Choroid plexus epithelial cell (primary cell): ENCODE measurements at places on chromosomes 1 and 21.
A peak's percentile ranks its signal among the peaks of the same experiment; 100 is the strongest.

- DNase-seq, result no peak
Observed at GRCh38 chr1:154288661-154289060, 16.2 kb downstream of the HAX1 start.

DNA sequence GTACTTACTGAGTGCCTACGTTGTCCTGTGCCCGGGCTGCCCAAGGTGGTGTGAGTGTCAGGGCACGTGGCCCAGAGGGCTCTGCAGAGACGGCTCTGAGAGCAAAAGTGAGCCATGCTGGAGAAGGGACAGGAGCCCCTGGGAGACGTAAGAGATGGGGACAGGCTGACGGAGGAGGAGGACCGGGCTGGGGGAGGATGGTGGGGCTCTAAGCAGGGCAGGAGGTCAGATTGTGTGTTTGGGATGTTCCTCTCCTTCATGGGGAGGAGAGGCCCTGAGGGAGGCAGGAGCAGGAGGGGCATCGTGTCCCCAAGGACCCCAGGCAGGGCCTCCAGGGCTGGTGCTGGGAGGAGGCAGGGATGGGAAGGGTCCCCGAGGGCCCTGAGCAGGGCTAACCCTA lies 158.9 kb downstream of the PCBP3 start:
- DNase-seq, result no peak

- DNase-seq, result peak; percentile 41
Observed at GRCh38 chr1:208047975-208048374, 137.1 kb upstream of the CD34 start.

DNA sequence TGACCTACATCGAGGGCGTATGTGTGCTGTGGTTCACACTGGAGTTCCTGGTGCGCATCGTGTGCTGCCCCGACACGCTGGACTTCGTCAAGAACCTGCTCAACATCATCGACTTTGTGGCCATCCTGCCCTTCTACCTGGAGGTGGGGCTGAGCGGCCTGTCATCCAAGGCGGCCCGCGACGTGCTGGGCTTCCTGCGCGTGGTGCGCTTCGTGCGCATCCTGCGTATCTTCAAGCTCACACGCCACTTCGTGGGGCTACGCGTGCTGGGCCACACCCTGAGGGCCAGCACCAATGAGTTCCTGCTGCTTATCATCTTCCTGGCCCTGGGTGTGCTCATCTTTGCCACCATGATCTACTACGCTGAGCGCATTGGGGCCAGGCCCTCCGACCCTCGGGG lies 13.0 kb downstream of the KCNC4 start:
- DNase-seq, result no peak

DNA sequence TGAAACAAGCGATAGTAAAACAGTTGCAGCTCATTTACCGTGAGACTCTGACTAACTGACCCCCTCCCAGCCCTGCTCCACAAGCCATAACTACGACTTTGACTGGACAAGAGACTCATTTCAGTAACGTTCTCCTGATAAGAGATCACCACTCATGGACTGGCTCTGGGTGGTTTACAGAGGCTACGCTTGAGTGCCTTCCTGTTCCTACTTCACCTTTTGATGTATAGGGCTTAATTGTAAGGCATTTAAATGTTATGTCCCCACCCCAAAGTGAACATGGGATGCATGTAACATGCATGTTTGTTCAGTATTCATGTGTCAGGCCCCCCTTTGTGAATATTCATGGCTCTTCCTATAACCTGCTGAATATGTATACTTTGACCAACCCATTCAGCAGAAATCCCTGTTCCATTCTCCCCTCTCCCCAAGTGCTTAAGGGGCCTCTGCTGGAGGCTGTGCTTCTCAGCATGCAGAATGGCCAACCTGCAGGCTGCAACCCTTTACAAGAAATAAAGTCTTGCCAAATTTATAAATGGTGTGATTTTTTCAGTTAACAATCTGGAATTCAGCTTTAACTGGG lies 50.7 kb upstream of the SPOCD1 start:
- no peak for DNase-seq

- no peak for DNase-seq
Observed at GRCh38 chr1:223759273-223759672, 46.9 kb downstream of the CAPN2 start.

DNA sequence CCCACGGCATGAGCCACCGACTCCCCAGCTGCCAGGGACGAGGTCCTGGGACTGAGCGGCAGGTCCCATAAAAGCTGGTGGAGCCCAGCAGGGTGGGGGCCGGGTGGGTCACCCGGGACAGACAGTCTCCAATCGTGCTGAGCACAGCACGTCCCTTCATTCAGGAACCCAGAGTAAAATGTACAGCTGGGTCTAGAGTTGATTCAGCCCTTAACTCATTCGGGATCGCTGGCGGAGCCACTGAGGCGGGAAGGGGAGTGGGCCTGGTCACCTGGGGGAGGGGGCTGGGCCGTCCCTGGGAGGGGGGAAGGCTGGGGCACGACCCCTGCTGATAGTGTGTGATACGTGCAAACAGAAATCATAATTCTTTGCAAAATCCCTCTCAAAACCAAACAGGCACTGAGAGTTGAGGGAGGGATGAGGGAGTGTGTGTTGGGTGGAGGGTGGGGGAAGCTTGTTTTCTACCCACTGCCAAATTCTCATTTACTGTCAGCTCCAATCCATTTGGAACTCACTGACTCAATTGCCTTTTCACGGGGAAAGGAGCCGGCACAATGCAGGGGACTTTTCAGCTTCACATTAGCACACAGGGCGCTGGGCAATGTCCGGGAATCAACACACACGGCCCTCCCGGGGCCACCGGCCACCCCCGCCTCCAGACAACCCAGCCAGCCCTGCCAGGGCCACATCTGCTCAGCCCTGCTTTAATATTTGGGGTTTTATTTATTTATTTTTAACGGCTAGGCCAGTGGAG lies 13.8 kb downstream of the CASZ1 start:
- DNase-seq, result no peak

DNA sequence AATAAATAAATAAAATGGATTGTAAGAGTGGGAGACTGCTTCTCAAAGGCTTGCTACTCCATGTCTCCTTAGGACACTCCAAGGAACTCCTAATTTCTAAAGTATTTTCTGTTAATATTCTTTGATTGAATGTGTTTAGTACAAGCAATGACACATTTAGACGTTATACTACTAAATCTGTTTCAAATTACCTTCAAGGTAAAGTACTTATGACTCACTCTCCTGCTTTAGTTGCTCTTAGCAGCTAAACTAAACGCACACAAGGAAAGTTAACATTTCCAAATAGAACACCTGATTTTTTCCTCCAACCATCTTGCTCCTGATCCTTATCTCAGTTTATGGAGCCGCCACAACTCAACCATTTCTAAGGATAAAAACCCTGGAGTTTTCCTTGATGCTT lies 969.8 kb upstream of the ADGRL4 start:
- DNase-seq, result no peak

- no peak for DNase-seq
Observed at GRCh38 chr1:25875856-25876692, 566 bp upstream of the PAQR7 start.

DNA sequence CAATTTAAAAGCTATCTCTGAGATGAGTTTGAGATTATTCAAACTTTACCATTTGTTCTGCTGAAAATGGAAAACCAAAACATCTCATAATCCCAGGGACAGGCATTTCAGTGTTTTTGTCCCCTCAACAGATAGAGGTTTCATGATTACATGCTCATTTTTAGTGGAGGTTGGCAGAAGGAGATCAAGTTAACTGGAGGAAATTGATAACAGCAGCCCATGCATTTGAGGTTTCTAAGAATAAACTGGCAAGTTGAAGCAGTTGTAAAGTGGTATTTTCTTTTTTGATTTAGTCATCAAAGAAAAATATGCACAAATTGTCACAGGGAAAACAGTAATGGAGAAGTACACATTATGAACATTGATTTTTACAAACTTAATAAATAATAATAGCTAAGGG lies 205.8 kb downstream of the PLA2G4A start:
- DNase-seq, result no peak

DNA sequence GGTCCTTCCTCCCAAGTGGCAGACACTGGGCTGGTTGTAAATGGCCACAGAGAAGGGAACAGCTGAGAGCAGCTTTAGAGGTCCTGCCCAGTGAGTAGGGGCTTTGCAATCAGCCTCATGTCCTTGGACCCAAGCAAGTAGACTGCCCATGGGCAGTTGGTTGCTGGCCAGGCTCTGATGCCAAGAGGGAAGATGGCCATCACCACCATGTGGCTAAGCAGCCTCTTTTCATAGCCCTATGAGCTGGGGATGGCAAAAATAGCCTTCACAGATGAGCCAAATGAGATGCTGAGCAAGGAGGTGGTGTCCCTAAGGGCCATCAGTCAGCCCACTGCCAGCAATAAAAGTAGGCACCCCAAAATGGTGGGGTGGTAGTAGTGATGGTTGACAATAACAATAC lies 3.2 kb downstream of the DISP3 start:
- DNase-seq, result no peak

GRCh38 chr1:226606311-226607267 lies 58.0 kb downstream of the STUM start:
- peak; percentile 27 for DNase-seq

GRCh38 chr1:117871013-117871412 lies 58.4 kb downstream of the GDAP2 start:
- DNase-seq, result no peak

DNA sequence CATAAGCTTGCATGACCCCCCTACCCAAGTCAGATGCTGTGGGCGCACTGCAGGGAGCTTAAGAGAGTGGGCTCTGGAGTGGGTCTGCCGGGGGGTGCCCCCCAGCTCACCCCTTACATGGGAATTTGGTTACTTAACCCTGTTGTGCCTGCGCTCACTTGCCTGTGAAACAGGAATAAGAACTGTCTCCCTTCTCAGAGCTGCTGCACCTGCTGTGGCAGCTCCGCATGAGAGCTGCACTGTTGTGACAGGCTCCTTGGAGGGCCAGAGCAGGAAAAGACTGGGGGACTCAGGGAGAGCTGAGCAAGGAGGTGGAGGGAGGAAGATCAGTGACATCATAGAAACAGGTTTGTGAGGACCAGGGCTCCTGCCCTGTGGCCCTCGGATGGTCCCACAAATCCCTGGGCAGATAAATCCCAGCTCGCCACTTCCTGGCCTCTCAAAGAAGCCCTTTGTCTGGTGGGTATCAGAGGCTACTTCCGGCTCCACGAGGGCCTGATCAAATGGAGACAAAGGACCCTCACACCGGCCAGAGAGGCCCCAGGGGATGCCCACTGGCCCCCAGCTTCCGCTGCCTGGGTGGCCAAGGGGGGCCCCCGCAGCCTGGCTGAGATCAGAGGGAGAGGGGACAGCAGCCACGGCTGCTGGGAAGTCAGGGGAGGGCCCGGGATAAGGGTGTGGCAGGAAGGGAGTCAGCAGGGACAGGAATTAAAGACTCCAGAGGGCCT lies 28.9 kb upstream of the LAPTM5 start:
- DNase-seq, result no peak

DNA sequence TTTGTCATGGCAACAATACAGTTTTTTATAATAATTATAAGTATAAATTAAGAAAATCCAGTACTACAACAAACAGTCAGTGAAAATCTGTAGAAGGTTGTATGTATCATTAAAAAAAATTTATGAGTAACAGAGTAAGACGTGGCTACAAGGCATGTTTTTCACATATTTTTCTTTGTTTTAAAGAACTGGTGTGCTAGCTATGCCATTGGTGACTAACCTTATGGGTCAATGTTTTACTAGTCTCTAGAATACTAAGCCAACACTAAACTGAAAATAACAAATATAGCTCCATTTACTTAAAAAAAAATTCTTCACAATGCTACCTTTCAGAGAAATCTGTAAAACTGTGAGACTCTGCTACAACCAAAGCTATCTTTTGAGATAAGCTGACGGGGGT lies 261.5 kb downstream of the ADGRL2 start:
- no peak for DNase-seq

DNA sequence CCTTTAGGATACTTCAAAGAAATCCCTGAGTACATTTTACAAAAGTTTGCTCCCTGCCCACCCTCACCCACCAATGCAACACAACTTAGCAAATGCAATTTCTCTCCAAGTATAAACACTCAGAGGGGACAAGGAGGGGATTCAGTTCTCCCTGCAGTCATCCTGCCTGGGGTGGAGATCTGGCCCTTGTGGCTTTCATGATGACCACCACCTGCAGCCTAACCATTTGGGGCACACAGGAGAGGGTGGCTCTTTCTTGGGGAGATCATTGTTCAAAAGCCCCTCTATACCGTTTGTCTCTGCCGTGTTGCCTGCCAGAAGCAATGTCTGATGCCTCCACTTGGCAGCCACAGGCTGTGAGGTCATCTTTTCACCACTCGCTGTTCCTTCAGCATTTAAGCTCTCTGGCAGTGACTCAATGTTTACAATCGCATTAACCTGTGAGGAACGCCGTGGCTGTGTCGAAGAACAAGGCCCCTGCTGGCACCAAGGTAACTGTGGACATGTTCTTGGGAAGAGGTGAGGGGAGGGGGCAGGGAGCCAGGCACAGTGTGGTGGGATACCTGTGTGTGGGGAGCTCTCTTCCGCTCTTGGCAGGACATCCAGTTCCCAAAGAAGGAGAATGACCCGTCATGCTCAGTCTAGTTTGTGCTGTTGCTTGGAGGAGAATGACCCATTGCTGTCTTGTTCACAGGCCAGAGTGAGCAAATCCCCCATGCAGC lies 103.9 kb upstream of the DUSP10 start:
- peak; percentile 85 for DNase-seq

GRCh38 chr1:171188388-171189266 lies 3.5 kb downstream of the FMO2 start:
- peak; percentile 84 for DNase-seq

DNA sequence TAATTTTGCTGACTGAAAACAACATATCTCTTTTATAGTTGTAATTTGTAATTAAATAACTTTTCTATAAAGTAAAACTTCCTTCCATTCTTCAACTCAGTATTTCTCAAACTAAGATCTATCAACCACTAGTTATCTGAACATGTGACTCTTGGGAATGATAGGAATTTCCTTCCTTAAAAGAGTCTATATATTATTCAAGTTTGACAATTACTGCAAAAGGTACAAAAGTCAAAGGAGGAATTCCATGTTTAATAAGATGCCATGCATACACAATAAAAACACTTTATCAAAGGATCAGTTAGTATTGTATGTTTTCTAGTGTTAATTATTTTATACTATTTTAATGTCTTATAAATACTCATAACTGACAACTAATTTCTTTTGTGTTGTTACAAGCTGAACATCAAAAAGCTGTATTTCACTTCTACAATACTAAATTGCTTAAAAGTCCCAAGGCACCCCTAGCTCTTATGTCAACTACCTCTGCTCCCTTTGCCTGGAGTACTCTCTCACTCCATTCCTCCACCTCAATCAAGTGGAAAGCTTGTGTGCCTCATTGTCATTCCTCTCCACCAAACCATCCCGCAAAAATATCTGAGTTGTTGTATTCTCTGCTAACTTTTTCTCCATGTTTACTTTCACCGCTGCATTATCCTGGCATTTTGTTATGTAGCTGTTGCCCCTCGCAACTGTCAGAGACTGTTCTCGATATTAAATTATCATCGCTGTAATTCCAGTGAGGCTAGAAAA lies 67.9 kb downstream of the SLC44A5 start:
- DNase-seq, result peak; percentile 4

GRCh38 chr1:210291786-210292230 lies 36.9 kb upstream of the HHAT start:
- no peak for DNase-seq

GRCh38 chr1:72034827-72035226 lies 247.5 kb downstream of the NEGR1 start:
- DNase-seq, result no peak

GRCh38 chr1:98405581-98406074 lies 255.9 kb upstream of the SNX7 start:
- peak; percentile 50 for DNase-seq

GRCh38 chr1:33957854-33958253 lies 94.0 kb downstream of the HMGB4 start:
- DNase-seq, result no peak

- DNase-seq, result no peak
Observed at GRCh38 chr1:161069731-161070270, at the start of gene ARHGAP30. ARHGAP30 (minus strand) TSS chr1:161069891; CDS start chr1:161069624, 267 bp downstream.

GRCh38 chr1:3514404-3514803 lies 59.9 kb downstream of the ARHGEF16 start:
- no peak for DNase-seq
